ENCODE measurements at places on chromosomes 7 and 10.

- DNase-seq, result no peak
These were observed 14.2 kb upstream of the DYNC1I1 start for GRCh38 chr7:95758187-95758586.

DNA sequence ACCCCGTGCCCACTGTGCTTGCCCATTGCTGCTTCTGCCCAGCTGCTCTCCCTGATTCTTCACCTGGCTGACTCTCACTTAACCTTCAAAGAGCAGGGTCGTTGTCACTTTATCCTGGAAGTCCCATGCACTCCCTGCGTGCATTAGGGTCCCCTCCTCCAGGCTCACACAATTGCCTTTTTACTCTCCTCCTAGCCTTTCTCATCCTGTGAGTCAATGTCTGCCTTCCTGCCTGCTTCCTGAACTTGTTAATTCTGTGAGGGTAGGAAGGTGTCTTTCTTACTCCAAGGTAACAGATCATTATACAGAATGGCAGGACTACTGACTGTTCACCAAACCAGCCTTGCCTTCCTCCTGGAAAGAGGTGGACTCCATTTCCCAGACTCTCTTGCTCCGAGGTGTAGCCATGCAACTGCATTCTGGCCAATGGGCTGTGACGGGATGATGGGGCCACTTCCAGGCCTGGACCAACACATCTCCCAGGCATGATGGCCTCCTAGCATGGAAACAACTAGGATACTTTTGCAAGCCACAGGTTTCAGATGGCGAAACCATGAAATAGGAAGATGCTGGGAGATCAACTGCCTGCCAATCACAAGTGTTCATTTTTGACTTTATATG is 54.7 kb downstream of the ARHGAP22 start:
- no peak for DNase-seq

GRCh38 chr7:116857052-116857451 is 5.3 kb upstream of the CAPZA2 start:
- no peak for DNase-seq

GRCh38 chr7:36563706-36564327 is 160.5 kb downstream of the AOAH start:
- no peak for DNase-seq

DNA sequence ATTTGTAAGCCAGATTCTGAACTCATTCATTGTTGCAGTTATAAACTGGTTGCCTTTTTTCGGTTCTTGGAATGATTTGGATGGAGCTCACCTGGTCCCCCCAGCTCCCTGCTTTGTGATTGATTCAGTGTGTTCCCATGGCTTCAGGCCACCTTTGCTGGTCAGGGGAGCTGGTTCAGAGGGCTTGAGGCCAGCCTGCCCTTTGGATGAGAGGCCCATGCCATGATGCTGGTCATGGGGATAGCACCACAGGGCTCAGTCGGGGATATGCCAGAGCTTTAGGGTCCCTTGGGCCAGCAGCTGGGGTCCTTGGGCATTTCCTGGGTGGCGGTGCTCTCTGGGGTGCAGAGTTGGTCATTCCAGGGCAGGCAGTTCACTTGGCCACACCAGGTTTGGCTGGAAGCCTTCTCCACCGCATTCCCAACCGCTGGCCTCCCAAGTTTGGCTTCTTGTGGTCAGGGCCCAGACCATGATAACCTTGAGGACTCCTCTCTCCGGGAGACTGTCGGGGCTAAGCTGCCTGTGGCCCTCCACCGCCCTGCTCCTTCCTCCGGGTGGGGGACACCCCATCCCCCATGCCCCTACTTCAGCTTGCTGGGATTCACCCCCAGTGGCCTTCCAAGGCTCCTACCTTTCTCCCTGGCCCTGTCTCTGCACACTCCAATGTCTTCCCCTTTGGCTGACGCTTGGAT is 65.1 kb downstream of the MGMT start:
- DNase-seq, result no peak

- DNase-seq, result no peak
These were observed 338.4 kb downstream of the GALNT17 start for GRCh38 chr7:71470326-71470725.

DNA sequence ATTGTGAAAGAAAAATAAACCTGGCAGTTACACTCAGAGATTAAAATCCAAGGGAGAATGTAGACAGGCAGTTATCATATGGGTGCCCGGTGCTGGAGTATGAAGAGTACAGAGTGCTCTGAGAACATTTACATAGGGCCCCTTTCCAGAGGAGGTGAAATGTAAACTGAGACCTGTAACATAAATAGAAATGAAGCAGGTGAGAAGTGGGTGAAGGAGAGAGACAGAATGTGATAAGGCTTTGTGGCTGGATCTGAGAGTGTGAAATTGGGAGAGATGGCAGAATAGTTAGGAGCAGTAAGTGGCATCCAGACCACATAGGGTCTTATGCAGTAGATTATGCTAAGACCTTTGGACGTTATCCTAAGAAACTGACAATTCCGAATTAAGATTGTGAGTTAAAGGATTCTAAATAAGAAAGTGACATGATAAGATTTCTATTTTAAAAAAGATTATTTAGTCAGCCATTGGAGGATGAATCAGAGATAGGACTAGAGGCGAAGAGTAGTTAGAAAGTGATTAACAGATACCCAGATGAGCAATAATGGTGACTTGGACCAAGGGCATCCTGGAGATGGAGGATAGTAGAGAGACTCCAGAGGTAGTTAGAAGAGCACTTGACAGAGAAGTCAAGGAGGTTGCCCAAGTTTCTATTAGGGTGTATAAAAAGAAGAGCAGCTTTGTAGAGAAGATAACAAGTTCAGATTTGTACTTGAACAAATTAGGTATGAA is 36.7 kb downstream of the DNAH11 start:
- DNase-seq, result no peak
